ENCODE measurements at places on chromosomes 3 and 15.

DNA sequence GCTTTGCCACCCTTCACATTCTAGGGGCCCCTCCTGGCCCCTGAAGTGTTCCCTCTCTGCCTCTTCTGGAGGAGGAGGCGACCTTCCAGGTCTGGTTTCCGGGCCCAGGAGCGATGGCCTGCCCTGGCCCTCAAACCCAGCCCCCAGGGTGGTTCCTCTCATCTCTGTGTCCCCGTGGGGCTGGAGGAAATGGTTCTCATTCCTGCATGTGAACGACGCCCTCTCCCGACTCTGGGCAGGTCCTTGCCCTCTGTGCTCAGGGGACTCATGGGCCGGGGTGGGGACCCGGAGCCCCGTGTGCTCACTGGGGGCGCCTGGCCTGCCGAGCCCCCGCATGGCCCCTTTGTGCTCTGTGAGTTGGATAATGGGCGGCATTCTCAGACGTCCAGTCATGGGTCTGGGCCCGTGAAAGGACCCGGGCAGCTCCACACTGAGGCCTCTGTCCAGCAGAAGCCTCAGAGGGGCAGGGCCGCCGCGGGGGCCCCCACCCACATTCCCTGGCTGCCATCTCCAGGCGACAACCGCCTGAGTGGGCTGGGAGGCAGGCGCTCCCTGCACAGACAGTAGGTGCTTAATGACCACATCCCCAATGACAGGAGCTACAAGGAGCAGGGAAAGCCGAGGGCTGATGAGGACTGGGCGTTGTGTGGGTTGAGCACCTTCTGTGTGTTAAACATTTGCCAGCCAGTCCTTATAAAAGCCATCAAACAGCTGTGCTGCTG lies 5.5 kb upstream of the PLXND1 start:
- no peak for DNase-seq

GRCh38 chr3:104988496-104988895 lies 378.2 kb upstream of the ALCAM start:
- no peak for DNase-seq

GRCh38 chr3:29494305-29495036 lies 213.6 kb downstream of the RBMS3 start:
- DNase-seq: no peak

- DNase-seq: peak; percentile 40
Observed at GRCh38 chr15:38252481-38253350, at the start of gene SPRED1. Gene SPRED1, plus strand, starts transcription at chr15:38252836. Its CDS starts 350 bp downstream, at chr15:38253186.

GRCh38 chr15:52997123-52997522 lies 207.0 kb upstream of the ONECUT1 start:
- no peak for DNase-seq

- DNase-seq: no peak
Observed at GRCh38 chr3:119042162-119042561, 7.5 kb upstream of the IGSF11 start.

DNA sequence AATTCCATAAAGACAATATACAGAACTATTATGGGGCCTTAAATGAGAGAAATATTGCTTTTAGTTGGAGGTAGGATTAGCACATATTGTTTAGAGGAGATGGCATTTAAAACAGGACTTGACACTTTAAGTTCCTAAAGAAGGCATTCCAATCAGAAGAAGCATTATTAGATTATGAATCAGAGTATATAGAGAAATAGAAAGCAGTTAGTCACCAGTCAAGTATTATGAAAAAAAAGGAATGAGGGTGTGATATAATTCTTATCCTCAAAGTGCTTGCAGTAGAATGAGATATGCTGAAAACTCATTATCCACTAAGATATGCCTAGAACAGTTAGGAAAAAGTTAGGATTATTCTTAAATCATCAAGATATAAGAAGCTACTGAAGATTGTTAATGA lies 456.2 kb downstream of the ZNF385D start:
- DNase-seq: peak; percentile 75

DNA sequence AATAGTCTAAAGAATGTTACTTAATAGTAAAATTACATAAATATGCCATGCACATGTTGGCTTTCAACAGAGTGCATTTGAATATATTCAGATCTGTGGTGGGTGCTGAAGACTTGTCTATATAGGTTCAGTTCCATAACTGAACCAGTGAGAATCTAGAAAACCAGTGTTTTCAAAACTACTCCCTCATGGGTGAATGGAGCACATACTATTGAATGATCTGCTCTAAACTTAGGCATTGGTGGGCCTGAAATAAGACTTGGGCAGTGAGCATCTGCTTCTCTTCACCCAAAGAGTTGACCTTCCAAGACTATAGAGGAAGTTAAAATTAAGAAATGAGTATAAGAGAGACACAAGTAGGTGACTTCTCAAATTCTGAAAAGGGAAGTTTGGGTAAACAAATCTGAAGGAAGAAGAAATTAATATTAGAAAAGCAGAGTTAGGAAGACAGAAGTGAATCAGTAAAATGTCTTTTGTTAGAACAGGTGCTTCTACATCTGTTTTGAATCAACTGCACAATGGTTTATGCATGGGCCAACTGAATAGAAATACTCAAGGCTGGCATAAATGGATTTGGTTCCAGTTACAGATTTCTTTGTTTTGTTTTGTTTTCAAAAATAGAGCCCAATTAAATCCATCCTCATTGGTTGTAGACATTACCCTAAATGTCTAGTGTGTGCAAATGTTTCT lies 19.3 kb downstream of the ALCAM start:
- no peak for DNase-seq

DNA sequence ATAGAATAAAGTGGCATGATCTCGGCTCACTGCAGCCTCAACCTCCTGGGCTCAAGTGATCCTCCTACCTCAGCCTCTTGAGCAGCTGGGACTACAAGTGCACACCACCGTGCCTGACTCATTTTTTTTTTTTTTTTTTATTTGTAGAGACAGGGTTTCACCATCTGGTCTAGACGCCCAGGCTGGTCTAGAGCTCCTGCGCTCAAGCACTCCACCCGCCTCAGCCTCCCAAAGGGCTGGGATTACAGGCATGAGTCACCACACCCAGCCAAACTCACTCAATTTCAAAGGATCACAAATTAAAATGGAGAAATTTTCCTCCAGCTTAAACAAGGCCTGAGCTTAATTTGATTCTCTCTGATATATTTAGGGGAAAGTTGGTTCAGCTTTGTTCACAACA lies 27.3 kb upstream of the NMB start:
- peak; percentile 72 for DNase-seq

DNA sequence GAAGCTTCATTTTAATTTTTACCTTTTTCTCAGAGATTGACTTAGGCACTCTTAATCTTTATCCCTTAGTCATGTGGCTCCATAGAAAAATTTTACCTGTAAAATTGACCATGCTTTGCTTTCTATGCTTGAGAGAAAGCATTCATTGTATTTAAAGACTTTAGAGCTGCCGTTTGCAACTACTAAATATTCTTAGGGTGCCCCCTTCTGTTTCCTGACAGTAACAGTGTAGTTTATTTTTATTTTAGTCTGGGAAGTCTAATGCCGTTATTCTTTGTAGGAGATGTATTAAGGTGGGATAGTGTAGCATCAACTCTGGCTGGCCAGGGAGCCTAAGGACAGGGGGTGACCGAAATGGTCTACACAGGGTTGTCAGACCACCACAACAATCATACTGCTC lies 84.5 kb upstream of the SYNPR start:
- DNase-seq: peak; percentile 7

- DNase-seq: no peak
Observed at GRCh38 chr3:71498543-71498942, 85.0 kb downstream of the FOXP1 start.

GRCh38 chr3:81033185-81033584 lies 728.3 kb downstream of the GBE1 start:
- DNase-seq: no peak

DNA sequence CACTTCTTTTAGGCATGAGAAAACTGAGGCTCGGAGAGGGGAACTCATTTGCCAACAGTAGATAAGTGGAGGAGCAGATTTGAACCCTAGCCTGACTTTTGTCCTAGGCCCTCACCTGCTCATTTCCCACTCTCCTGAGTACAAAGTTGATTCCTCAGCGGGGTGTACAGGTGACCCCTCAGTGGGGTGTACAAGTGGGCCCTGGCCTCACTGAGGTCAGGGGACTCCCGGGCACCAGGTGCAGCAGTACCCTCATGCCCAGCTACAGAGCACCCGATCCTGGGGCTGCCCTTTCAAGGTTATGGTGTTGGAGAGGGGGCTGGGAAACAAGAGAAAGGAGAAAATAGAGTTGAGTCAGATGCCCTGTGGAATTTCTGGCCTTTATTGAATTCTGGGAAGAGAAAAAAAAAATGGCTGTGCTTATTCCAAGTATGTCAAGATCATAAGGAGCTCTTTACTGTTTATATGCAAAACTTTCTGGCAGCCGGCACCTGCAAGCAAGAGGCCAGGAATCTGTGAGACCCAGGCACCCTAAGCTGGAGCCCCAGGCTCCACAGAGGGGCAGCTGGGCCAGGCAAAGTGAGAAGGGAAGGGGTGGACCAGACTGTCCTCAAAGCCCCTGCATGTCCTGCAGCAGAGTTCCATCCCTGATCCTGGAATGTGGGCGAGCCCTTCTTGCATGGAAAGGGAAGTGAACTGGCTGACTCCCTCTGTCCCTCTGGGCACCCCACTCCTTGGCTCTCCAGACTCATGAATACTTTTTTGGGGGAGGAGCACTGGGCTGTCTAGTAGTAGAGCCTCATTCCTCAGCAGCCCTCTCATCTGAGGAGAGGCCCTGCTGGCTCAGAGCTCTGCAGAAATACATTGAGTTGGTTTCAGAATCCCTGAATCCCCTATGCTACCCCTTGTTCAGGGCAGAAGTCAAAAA lies 43.1 kb downstream of the AMOTL2 start:
- no peak for DNase-seq

DNA sequence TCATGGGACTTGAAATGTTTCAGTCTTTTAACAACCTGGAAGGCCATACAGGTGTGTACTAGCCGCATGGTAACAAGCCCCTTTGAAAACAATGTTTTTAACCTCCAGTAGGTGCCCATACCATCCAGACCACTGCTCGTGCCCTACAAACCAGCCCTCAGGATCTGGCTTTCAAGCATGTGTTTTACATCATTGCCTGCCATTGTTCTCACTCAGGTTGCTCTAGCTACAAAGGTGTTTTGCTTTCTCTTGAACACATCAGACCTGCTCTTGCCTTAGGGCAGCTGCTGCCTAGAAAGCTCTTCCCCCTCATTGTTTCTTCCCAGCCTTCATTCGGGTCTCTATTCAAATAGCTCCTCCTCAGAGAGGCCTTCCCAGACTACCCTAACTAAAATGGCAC lies 32.3 kb upstream of the MAP3K13 start:
- DNase-seq: no peak

DNA sequence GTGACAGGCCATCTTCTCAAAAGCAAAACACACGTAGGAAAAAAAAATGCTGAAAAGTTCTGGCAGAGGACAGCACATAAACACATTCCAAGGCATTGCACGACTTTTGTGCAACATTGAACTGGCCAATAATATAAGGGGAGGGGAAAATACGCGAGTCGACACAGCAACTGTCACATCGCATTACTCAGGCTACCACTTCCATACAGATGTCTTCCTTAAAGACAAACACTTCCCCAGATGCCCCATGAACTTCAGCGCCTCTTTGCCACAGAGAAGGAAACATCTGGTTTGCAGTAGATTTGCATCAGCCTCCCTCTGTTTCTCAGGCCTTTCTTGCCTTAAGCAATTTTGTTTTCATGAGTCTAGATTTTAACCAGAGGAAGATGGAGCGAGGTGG lies 144.4 kb upstream of the IGF1R start:
- DNase-seq: no peak

DNA sequence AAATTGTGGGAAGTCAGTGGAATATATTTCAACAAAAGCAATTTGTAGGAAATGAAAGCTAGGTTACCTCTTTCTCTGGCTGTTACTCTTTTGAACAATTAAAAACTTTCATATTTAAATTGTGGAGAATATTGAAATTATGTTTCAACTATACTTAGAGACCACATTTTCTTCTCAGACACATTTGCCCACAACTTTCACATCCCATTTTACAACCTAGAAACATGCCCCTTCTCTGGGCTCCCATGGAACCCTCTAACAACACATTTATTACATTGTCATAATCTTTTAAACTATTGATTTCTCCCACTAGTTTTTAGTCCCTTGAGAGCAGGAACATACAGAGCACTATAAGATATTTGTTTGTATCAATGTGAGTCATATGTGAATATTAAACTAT lies 211.7 kb upstream of the TTC14 start:
- DNase-seq: no peak

GRCh38 chr15:92324101-92324963 lies 69.3 kb upstream of the ST8SIA2 start:
- no peak for DNase-seq

DNA sequence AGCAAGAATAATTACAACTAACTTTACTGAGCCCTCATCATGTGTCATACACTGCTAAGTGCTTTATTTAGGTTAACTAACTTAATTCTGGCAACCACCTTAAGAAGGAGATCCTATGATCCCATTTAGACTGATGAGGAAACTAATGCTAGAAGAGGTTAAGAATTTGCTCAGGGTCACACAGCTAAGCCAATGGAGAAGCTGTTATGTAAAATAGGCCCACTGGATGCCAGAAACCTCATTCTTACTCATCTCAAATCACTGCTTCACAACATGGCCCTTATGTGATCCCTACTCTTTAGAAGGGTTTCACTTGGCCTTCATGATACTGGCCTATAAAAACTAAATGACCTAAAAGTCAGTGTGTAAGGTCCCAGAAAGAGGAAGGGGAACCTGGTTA lies 41.2 kb downstream of the IMPG2 start:
- DNase-seq: no peak

GRCh38 chr3:87792534-87793336 lies 266.1 kb downstream of the CGGBP1 start:
- no peak for DNase-seq

DNA sequence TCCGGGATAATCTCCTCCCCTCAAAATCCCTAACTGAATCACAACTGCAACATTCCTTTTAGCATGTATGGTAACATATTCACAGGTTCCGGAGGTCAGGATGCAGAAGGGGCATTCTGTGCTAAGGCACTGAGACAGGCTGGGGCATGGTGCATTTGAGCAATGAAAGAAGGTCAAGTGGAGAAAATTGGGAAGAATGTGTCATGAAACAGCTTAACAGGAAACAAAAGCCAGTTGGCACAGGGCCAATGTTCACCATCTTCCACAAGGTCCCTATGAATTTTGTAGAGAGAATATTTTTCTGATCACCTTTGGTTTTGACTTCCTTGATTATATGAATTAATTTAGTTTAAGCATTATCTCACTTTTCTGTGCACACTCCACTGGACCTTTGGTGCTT lies 587.7 kb upstream of the NR2F2 start:
- DNase-seq: no peak

GRCh38 chr3:98367464-98368246 lies 14.0 kb downstream of the OR5K4 start:
- DNase-seq: no peak

- DNase-seq: no peak
Observed at GRCh38 chr15:40881351-40881750, 7.3 kb upstream of the RHOV start.

DNA sequence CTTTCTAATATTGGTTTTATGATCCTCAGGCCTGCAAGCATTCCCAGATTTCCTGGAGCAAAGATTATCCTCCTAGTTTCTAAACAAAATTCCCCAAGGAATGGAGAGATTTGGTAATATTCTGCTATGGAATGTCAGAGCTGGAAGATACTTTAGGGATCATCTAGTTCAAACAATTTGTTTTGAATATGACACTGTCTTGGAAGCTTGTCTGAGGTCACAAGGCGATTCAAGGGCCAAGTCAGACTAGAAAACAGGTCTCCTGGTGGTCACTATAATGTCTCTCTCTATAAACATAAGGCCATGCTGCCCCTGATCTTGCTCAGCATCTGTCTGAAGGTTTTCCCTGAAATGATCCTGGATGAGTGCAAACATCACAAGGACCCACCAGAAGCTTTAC lies 143.4 kb upstream of the BCL6 start:
- DNase-seq: no peak

GRCh38 chr3:54243056-54243931 lies 120.9 kb downstream of the CACNA2D3 start:
- no peak for DNase-seq
